ENCODE measurements at places on chromosomes 13 and 19. TPM values are rescaled to one million over a fixed set of nuclear protein-coding genes. Genes with fewer than 3 reads are reported as not detected.

- H3K36me3 ChIP-seq = no peaks in the 10 kb centered on the region
- no peaks in the 10 kb centered on the region for H3K4me1 ChIP-seq
- no peak overlapping the region for H3K27ac ChIP-seq
- DNase-seq = no peak
- no peak overlapping the region for H3K4me3 ChIP-seq
Measured at GRCh38 chr13:34459856-34460255, 482.2 kb upstream of the NBEA start.

- no peaks in the 10 kb centered on the region for H3K4me1 ChIP-seq
- no peaks in the 10 kb centered on the region for H3K36me3 ChIP-seq
- H3K4me3 ChIP-seq = no peak overlapping the region
- DNase-seq = no peak
- no peak overlapping the region for H3K27ac ChIP-seq
- H3K27me3 ChIP-seq = no peaks in the 10 kb centered on the region
Measured at GRCh38 chr13:65585346-65585745, 1644.8 kb downstream of the PCDH9 start.

DNA sequence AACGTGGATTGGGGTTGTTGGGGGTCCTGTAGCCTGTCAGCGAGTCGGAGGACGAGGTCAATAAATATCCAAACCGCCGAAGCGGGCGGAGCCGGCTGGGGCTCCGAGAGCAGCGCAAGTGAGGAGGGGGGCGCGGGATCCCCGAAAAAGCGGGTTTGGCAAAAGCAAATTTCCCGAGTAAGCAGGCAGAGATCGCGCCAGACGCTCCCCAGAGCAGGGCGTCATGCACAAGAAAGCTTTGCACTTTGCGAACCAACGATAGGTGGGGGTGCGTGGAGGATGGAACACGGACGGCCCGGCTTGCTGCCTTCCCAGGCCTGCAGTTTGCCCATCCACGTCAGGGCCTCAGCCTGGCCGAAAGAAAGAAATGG lies 754 bp upstream of the SIX5 start:
- peak overlapping the region; percentile 91 for H3K4me3 ChIP-seq
- no peaks in the 10 kb centered on the region for H3K36me3 ChIP-seq

DNA sequence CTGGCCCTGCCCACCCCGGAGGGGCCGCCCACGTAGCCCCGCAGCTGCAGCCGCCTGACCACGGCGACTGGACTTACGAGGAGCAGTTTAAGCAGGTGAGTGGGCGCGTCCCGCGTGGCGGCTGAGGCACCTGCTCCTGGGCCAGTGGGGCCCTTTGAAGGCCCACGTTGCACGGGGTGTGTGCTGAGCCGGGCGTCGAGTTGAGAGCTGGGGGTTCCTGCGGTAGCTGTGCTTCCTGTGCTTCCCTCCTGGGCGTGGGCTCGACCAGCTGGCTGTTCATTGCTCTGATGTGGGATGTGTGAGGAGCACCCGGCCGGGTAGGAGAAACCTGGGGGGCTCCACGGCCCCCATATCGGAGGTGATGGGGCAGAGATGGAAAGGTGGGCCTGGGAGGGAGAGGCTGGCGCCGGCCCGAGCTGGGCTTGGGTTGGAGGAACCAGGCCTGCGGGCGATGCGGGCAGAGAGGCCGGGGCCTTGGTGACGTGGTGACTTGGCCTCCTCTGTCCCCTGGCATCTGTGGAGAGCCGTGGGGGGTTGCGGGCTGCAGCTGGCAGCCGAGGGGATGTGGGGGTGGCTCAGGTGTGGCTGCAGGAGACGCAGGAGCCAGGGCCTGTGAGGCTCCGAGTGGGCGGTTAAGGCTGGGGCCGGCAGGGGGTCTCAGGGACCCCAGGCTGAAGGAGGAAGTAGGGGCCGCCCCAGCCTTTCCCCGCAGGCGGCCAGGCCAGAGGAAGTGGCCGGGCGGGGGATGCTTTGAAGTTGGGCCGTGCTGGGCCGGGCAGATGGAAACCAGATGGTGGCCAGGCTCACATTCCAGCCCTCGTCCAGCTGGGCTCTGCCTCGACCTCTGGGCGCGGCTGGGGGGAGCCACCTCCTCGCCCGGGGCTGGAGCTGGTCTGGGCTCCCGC lies 7.1 kb downstream of the ARID3A start:
- peaks cover 2% of the 10 kb centered on the region for H3K27me3 ChIP-seq
- DNase-seq = peak; percentile 67
- peaks cover 20% of the 10 kb centered on the region for H3K36me3 ChIP-seq
- H3K4me3 ChIP-seq = peak overlapping the region; percentile 76

DNA sequence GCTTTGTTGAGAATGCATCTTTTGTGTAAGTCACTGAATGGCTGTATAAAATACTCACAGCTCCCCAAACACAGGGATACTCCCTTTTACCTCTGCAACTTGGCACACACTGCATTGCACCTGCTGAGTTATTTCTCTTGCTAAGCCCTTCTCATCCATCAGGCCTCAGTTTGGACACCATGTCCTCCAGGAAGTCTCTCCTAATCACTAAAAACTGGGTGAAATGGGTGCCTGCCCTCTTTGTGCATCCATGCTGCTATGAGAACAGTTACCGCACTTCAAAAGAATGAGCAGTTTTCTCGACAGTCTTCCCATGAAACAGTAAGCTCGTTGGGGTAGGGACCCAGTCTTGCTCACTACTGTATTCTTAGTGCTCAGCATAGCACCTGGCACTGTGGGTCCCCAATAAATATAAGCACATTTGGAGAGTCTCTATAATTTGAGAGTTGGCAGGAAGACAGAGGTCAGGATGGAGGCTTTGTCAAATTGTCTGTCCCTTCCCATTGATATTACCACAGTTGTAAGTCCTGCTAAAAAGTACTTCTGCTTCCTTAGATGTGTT lies 4.6 kb upstream of the SLC25A30 start:
- H3K27me3 ChIP-seq = peaks cover 2% of the 10 kb centered on the region
- no peaks in the 10 kb centered on the region for H3K36me3 ChIP-seq
- peaks cover 2% of the 10 kb centered on the region for H3K4me1 ChIP-seq
- DNase-seq = no peak
- no peak overlapping the region for H3K4me3 ChIP-seq

- H3K27me3 ChIP-seq = no peaks in the 10 kb centered on the region
- H3K4me3 ChIP-seq = no peak overlapping the region
- H3K36me3 ChIP-seq = peaks cover 11% of the 10 kb centered on the region
- DNase-seq = no peak
- H3K4me1 ChIP-seq = peaks cover 44% of the 10 kb centered on the region
Measured at GRCh38 chr13:114112231-114112825, 20.1 kb downstream of the RASA3 start.

GRCh38 chr13:72025836-72026235 lies 158.8 kb upstream of the DACH1 start:
- no peak overlapping the region for H3K4me3 ChIP-seq
- no peaks in the 10 kb centered on the region for H3K27me3 ChIP-seq
- H3K27ac ChIP-seq = no peak overlapping the region
- no peak for DNase-seq

GRCh38 chr19:7454998-7455397 lies 33.8 kb downstream of the PEX11G start:
- no peaks in the 10 kb centered on the region for H3K4me1 ChIP-seq
- DNase-seq = no peak
- no peaks in the 10 kb centered on the region for H3K27me3 ChIP-seq
- H3K4me3 ChIP-seq = no peak overlapping the region
- H3K36me3 ChIP-seq = peaks cover 58% of the 10 kb centered on the region

DNA sequence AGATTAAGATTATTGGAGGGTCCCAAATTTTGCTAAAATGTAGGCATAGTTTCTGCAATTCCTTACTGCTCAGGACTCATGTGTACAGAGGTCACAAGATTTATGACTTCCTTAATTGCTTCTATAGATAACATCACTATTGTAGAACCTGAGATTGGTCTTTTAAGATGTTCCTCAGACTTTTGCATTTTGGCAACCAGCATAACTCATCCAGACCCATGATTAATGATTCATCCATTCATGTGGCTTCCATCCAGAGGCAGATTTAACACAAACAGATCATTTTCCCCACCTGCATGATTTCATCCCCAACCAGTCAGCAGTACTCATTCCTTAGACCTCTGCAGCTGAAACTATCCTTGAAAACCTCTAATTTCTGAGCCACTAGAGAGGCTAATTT lies 34.5 kb upstream of the CEACAM8 start:
- DNase-seq = no peak
- peaks cover 7% of the 10 kb centered on the region for H3K4me1 ChIP-seq
- H3K36me3 ChIP-seq = no peaks in the 10 kb centered on the region
- H3K4me3 ChIP-seq = no peak overlapping the region
- peaks cover 3% of the 10 kb centered on the region for H3K27me3 ChIP-seq

DNA sequence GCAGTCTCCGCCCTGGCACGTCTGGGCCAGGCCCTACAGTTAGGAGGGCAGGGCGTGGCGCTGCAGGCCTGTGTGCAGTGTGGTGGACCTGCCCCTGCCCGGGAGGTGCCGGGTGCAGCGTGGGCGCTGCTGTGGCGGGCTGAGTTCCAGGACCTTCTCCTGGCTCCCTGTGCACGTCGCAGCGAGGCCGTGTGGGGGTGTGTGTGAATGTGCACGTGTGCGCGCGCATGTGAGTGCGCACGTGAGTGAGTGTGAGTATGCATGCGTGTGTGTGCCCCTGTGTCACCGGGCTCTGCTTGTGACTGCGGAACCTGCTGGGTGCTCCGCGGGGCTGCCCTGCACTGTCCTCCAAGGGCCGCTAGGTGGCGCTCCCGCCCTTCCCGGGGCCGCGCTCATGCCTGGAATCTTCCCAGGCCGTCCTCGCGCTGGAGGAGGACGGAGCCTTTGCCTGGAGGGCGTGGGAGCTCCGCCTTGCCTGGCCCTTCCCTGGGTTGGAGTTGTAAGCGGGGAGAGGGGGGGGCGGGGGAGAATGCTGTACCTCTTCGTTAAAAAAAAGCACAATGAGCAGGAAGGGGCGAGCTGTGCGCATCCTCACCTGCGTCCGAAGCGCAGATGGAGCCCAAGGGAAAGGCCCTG lies 79.3 kb downstream of the KDM4B start:
- peak; percentile 74 for DNase-seq
- no peak overlapping the region for H3K4me3 ChIP-seq
- H3K4me1 ChIP-seq = no peaks in the 10 kb centered on the region
- no peak overlapping the region for H3K27ac ChIP-seq
- H3K27me3 ChIP-seq = no peaks in the 10 kb centered on the region

The IGFL2 gene
- not detected for total RNA-seq

The SULT2A1 gene
- total RNA-seq = not detected

The FAAP24 gene
- 6.3 TPM for total RNA-seq

Measured in activated naive CD8-positive, alpha-beta T cell treated with anti-CD3 and anti-CD28 coated beads, Interleukin-2, amount 10 ng/mL, durations not matched to agents 7 days and 5 days (primary cell).